Left ventricle myocardium inferior (tissue), 1 donor: ENCODE measurements at places on chromosomes 4 and X. TPM values are rescaled to one million over a fixed set of nuclear protein-coding genes. Genes with fewer than 3 reads are reported as not detected.
A peak's percentile ranks its signal among the peaks of the same experiment; 100 is the strongest.

The CSAG2 gene
- total RNA-seq, result not detected

DNA sequence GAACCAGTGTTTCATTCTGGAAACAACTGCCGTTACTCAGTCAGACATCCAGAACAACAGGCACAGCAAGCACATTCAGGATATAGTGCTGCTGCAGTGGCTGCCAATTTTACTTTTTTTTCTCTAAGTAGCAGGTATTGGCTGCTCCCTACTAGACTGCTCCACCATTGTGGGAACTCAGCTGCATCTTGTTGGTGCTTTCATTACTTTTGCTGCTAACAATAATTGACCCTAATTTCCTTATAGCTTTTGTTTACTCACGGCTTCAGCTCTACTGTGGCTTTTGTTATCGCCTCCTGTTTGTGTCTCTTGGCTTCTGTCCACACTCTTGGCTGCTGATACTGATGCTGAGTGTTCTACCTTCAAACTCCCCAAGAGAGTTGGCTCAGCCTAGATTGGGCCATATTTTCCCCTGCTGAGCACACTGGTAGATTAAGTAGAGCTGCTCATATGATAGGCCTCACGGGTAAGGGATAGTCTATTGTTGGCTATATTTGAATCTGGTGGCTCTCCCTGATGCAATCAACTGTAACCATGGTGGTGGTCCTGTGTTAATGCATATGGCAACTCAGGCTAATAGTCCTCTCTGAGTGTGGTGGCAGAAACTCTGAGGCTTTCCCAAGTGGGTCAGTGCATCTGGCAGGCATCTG is 44.5 kb upstream of the IL2 start:
- H3K36me3 ChIP-seq, result no peaks in the 10 kb centered on the region
- no peaks in the 10 kb centered on the region for H3K4me1 ChIP-seq
- H3K27ac ChIP-seq, result no peak overlapping the region
- no peaks in the 10 kb centered on the region for H3K27me3 ChIP-seq

DNA sequence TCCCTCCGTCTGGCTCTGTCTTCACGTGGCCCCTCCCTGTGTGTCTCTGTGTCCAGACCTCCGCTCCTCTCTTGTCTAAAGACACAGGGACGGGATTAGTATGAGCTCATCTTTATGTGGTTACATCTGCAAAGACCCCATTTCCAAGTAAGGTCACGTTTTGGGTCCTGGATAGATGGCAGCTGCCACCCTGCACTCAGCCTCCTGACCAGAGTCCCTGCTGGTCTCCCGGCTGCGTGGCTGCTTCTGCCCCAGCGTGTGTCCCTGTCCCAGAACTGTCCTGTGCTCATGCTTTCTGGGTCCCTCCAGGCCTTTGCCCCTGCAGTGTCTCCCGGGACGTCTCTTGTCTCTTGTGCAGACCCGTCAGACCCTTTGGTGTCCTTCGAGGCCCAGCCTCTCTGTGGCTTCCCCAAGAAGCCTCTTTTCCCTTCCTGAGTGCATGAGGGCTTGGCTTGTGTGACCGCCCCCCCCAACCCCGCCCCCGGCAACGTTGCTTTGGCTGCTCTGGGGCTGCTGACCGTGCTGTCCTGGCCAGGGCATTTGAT is 107.3 kb downstream of the PSAPL1 start:
- H3K4me1 ChIP-seq, result peaks cover 13% of the 10 kb centered on the region
- H3K4me3 ChIP-seq, result no peak overlapping the region
- DNase-seq, result no peak
- peaks cover 18% of the 10 kb centered on the region for H3K27me3 ChIP-seq
- H3K27ac ChIP-seq, result no peak overlapping the region

- no peaks in the 10 kb centered on the region for H3K36me3 ChIP-seq
- no peak overlapping the region for H3K4me3 ChIP-seq
- no peak for DNase-seq
- no peak overlapping the region for H3K27ac ChIP-seq
- H3K4me1 ChIP-seq, result peaks cover 3% of the 10 kb centered on the region
- H3K27me3 ChIP-seq, result no peaks in the 10 kb centered on the region
These were observed 42.4 kb upstream of the ATP6AP2 start for GRCh38 chrX:40538406-40538805.

DNA sequence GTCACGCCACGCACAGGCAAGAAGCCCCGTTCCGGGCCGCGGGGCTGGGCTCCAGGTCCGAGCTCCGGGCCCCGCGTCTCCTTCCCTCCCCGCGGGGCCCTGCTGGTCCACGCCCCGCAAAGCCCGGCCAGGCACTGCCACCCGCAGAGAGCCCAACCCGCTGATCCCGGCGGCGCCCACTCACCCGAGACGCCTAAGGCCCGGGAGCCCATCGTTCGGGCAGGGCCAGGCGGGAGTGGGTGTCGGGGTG is 870 bp downstream of the PDZD4 start:
- no peaks in the 10 kb centered on the region for H3K36me3 ChIP-seq
- no peak for DNase-seq
- peak overlapping the region; percentile 65 for H3K4me3 ChIP-seq
- peaks cover 9% of the 10 kb centered on the region for H3K4me1 ChIP-seq
- peak overlapping the region; percentile 27 for H3K27ac ChIP-seq

DNA sequence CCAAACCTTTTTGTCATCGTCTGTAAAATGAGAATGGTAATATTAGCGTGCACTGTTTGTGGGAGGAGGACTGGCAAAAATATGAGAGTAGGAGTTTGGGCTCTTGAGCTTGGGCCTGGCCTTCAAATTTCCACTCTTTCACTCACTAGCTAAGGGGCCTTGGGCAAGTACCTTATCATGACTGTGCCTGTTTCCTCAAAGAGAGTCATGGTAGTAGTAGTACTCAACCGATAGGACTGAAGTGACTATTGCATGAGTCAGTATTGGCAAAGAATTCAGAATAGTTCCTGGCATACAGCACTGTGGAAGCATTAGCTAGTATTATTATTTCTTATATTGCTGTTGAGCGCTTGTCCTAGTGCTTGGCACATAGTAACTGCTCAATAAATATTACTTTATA is 16.0 kb upstream of the RBM3 start:
- peaks cover 6% of the 10 kb centered on the region for H3K4me1 ChIP-seq
- no peaks in the 10 kb centered on the region for H3K27me3 ChIP-seq
- no peak overlapping the region for H3K4me3 ChIP-seq
- DNase-seq, result no peak
- H3K27ac ChIP-seq, result peak overlapping the region; percentile 50
- peaks cover 21% of the 10 kb centered on the region for H3K36me3 ChIP-seq

DNA sequence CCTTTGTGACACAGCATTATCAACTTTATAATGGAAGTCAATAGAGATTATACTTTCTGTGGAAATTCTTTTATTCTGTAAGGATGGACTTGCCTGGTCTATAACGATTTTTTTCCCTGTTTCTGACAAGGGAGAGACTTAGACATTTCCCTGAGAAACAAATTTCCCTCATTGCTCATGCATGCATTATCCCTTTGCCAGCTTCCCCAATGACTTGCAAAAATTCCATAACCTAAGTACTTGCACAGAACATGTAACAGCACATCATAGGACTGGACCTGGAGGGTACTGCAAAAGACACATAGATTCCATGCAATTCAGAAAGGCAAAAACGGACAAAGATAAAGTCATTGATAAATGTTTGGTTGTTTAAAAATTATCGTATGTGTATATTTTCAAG is 166.7 kb downstream of the FHIP1A start:
- no peaks in the 10 kb centered on the region for H3K27me3 ChIP-seq
- H3K36me3 ChIP-seq, result no peaks in the 10 kb centered on the region
- no peak overlapping the region for H3K27ac ChIP-seq
- no peak for DNase-seq
- H3K4me1 ChIP-seq, result peaks cover 7% of the 10 kb centered on the region
